ENCODE measurements at places on chromosomes 12 and 14.

DNA sequence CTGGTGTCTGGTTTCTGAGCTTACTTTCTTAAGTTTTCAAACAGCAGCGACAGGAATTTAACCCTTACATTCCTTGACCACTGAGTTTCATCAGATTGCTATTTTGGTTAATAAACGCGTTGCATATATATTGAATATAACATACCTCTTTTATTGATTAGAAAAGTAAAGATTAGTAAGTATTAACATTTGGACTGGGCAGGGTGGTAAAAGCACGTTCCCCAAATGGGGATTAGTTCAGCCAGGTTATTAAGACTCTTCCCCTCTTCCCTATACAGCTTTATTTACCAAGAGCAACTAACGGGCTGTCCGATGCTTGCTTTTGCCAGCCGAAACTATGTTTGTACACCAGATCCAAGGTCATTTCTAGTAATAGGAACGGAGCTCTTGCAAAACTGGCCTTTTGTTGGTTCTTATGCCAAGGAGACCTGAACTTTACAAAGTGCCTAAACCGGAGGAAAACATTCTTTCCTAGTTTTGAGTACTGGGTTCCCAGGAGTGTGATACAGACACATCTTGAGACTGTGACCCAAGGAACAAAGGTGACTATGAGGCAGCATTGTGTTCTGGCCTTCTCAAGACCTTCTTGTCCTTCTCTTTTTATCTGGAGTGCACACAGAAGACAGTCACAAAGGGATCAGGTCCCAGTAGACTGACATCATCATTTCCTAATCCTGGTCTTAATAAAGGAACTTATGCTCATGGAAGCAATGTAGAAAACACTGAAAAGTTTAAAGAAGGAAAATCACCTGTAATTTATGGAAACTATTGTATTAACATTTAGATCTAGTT is 2.6 kb downstream of the GLRX5 start:
- no peak for DNase-seq

GRCh38 chr14:90177539-90178189 is 78.7 kb upstream of the PSMC1 start:
- DNase-seq, result no peak

GRCh38 chr14:47442211-47442610 is 233.2 kb downstream of the MDGA2 start:
- peak; percentile 35 for DNase-seq

GRCh38 chr14:33914676-33915516 is 36.0 kb downstream of the EGLN3 start:
- DNase-seq, result no peak

DNA sequence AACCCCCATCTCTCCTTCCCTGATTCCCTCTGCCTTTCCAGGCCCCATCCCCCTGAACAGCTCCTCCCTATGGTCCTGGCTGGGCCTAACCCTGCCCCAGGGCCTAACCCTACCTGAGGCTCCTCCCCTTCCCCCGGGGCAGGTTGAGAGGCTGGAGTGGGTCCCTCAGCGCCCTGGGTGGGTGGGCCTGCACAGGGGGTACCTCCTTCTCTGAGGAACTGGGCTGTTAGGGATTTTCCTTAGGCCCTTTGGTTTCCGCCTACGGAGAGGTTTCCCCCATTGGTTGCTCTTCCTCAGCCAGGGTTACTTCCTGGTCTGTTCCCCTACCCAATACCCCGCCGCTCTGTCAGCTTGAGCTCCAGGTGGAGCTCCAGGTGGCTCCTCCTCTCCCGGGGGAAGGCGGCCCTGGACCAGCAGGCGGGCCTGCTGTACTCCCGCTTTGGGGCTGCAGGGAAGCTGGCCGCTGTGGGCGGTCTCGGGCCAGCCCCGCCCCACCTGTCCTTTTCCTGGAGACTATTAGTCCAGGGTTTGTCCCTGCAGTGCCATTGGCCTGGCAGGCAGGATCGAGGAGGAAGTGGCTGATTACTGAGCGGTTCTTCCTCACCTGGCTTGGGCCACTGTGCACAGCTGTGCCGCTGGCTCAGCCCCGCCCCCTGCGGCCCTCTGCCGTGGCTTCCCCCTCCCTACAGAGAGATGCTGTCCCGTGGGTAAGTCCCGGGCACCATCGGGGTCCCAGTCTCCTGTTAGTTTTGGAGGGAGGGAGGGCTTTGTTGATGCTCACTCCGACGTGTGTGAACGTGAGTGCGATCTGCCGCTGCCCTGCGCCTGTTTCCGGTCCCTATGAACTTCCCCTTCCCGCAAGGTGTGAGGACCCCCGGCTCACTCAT is 2.5 kb downstream of the C12orf57 start:
- no peak for DNase-seq

DNA sequence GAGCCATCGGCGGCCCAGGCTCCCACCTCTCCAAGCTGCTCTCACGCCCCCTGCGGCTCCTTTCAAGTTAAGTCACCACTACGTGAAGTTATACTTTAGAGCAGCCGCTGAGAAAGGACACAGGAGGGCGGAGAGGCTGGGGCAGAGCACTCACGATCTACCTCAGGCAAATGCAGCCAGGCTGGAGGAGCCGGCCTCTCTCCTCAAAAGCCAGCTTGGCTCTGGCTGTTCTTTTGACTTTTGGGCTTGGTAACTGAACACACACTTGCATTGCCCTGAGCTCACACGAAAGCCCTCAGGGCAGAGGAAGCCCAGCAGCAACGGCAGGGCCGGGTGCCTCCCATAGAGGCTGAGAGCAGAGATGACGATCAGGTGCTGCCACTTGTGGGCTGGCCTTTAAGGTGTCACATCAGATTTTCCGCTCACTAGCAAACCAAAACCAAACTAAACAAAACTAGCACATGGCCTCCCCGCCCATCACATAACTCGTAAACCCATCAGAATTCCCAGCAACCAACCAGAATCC is 75.2 kb downstream of the PITPNM2 start:
- DNase-seq, result peak; percentile 62

DNA sequence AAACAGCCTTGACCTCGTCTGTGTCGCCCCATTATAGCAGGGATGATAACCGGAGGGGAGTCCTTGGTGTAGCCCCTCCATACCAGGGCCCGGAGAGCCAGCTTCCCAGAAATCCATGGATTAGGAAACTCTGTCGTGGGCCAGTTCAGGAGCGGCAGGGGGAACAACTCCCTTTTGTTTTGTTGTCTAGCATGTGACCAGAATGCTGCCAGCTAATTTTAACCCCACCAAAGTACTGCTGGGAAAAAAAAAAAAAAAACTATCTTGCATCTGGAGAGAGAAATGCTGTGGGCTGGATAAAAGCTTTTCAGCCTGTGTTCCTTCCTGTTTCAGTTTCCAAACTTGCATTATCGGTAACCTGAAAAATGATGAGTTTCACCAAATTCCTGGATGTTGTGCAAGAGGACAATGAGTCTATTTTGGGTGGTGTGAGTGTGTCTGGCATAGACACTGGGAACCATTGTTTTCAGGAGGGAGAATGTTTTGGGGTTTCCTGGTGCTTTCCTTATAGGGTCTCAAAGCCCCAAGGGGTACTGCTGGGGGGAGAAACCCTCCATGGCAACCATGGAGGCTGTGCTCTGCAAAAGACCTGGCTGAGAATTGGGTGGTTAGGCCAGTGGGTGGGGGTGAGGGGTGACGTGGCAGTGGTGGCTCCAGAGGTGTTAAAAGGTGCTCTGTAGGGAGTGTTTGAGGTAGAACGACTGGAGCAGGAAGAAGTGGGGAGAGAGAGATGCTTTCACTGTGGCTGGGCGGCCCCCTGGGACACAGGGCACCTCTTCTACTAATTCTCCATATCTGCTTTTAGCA is 14.9 kb upstream of the IRF2BPL start:
- DNase-seq, result no peak

GRCh38 chr12:15216036-15216889 is 5.0 kb downstream of the RERG start:
- DNase-seq, result no peak

GRCh38 chr14:36161776-36162175 is 14.7 kb downstream of the PTCSC3 start:
- DNase-seq, result no peak

- no peak for DNase-seq
These were observed 503.6 kb downstream of the TMEM121 start for GRCh38 chr14:106029959-106030358.

DNA sequence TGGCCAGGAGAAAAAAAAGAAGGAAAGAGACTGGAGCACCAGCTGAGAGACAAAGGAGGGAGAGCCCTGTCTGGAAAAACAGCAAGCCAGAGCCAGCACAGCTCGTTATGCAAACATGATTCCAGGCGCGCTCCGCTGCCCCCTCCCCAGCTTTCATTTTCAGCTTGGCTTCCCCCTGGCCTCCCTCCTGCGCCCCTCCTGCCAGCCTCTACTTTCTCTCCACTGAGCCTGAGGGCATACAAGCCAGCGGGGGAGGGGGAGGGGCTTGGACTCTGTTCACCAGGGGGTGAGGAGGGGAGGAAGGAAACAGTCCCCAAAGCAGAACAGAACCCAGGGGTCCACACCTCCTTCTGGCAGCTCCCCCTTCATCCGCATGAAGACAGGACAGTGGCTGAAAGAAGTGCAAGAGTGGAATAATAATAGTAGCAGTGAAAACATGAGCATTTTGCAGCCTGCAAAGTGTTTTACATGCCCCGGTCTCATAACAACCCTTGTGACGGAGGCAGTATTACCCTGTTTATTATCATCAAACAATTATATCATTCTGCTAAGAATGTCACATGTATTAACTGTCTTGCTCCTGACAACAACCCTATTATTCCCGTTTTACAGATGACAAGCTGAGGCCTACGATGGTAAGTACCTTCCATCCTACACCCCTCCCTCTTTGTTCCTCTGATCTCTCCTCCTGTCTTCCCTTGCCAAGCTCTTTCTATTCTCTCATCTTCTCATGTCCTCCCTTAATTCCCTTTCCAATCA is 24.2 kb downstream of the SMUG1 start:
- DNase-seq, result no peak

DNA sequence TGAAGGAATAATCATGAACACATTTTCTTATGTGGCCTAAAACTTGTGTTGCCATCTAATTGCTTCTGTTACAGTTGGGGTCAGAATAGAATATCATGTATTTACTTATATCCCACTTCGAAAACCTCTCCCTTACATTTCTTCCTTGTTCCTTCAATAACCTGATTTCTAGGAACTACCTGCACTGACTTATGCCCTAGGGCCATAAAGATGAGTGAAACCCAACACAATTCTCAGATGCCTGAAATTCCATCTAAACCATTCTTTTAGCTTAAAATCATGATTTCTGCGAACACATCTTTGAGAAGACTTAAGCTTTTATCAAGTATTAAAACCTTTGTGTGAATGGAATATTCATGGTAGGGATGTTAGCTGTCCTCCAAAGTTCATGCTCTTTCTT is 142.7 kb downstream of the SNAPC1 start:
- DNase-seq, result no peak

DNA sequence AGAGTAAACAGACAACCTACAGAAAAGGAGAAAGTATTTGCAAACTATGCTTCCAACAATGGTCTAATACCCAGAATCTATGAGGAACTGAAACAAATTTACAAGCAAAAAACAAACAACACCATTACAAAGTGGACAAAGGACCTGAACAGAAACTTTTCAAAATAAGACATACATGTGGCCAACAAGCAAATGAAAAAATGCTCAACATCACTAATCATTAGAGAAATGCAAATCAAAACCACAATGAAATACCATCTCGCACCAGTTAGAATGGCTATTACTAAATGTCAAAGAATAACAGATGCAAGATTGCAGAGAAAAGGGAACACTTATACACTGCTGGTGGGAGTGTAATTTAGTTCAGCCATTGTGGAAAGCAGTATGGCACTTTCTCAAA is 125.8 kb downstream of the C12orf42 start:
- DNase-seq, result no peak

DNA sequence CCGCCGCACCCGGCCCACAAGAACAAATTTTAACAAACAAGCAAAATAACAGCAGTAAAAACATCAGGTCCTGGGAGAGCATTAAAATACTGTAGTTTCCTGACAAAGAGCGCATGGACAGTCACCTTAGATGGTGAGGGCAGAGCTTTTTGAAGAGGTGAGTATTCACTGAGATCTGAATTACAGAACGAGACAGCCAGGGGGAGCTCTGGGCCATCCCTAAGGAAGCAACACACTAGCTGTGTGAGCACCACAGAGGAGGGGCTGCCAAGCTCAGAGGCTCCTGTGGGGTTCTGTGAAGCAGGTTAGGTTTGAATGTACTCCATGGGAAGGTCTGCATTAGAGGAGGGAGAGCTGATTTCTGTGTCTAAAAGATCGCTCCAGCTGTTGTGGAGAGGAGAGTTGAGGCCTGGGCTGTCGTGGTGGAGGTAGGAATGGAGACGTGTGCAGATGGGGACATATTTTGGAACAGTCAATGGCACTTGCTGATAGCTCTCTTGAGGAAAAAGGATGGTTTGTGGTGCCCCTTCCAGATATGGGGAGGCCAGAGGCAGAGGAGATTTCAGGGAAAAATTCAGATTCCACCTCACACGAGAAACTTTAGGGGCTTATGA is 72.9 kb downstream of the TRAFD1 start:
- DNase-seq, result peak; percentile 78

DNA sequence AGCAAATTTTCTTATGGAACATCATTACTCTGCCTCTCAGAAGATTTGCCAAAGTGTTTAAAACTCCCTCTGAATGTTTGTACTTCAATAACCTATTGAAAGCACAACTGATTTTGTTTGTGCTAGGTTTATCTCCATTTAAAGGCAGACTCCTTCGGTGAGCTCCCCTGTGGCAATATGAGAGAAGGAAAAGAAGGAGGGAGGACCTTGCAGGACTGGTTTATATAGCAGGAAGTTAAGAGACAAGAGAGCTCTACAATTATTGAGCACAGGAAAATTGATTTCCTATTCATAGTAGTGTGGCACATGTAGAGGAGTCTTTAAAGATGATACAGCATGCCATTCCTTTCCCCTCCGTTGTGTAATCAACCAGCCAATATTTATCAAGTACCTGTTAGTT is 75.5 kb downstream of the PDE3A start:
- no peak for DNase-seq

DNA sequence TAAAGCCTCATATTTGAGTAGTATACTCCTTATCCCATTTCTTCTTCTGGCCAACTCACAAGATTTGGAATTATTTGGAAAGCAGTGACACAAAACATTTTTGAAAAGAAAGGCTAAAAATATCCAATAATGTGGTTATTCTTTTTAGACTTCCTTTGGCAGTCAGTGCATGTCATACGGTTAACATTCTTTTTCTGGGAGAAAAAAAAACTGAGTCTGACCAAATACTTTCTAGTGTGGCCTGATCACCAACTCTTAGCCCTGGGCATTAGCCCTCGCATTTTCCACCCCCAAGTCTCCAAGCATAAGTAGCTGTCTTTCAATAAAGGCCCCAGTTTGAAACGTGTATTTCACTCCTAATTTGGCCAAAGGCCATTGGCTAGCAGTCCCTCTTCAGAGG is 5.9 kb downstream of the RASSF3 start:
- no peak for DNase-seq

GRCh38 chr12:47651368-47652254 is 54.2 kb downstream of the RPAP3 start:
- peak; percentile 60 for DNase-seq

GRCh38 chr12:127582074-127582473 is 684.9 kb upstream of the TMEM132C start:
- no peak for DNase-seq
